ENCODE measurements at places on chromosomes 4 and X. TPM values are rescaled to one million over a fixed set of nuclear protein-coding genes. Genes with fewer than 3 reads are reported as not detected.

DNA sequence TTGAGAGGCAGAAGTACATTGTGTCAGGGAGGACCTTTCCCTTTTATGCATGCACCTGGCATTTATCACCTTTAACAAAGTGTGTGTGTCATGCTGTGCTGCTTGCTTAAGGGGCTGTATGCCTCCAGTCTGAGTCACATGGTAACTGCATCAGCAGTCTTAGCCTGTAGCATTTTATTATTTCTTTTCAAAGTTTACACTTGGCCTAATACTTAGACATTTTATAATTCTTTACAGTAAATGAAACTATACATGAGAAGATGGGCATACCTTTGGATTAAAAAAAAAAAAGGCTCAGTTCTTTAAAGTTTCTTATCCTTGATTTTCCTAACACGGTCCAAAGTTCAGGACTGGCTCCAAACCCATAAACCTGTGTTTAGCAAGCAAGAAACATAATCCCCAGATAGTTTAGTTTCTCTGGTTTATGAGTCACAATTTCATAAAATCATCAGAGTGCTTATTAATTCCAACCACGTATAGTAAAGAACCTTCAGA lies 14.6 kb downstream of the NPNT start:
- no peak overlapping the region for H3K27ac ChIP-seq
- H3K36me3 ChIP-seq: no peaks in the 10 kb centered on the region
- H3K4me1 ChIP-seq: peaks cover 18% of the 10 kb centered on the region
- H3K4me3 ChIP-seq: no peak overlapping the region

- no peaks in the 10 kb centered on the region for H3K27me3 ChIP-seq
- no peaks in the 10 kb centered on the region for H3K4me1 ChIP-seq
These were observed 208.1 kb downstream of the ANKRD50 start for GRCh38 chr4:124504431-124504830.

DNA sequence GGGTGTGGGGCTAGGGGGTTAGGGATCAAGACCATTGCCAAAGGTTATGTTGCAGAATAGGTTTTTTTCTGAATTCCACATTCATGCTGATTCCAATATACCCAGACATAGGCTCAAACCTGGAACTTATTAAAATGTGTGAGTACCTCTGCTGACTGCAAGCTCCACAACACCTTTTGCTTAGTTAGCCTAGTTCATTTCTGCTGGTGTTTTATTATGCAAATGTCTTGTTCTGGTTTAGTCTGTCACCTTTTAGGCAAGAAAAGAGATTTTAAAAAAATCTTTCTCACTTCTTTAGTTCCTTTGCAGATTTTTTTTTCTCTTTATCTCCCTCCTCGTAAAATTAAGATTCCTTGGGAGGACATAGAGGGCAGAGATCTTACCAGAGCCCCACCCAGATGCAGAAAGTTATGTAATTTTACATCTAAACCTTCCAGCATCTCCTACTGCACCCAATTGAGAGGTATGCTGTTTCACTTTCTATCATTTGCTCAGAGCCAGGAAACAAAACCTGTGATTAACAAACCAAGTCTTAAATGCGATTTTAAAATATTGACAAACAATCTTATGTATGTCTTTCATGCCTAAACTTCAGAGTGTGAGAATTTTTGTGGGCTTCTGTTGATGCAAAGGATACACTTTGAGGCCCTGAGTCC lies 190.7 kb upstream of the CLNK start:
- no peaks in the 10 kb centered on the region for H3K36me3 ChIP-seq
- H3K27me3 ChIP-seq: no peaks in the 10 kb centered on the region
- H3K27ac ChIP-seq: no peak overlapping the region
- DNase-seq: no peak
- no peak overlapping the region for H3K4me3 ChIP-seq

GRCh38 chr4:53059871-53060270 lies 197.8 kb downstream of the RASL11B start:
- peaks cover 8% of the 10 kb centered on the region for H3K4me1 ChIP-seq
- H3K27me3 ChIP-seq: no peaks in the 10 kb centered on the region
- no peak overlapping the region for H3K27ac ChIP-seq
- no peaks in the 10 kb centered on the region for H3K36me3 ChIP-seq
- DNase-seq: no peak
- H3K4me3 ChIP-seq: no peak overlapping the region

DNA sequence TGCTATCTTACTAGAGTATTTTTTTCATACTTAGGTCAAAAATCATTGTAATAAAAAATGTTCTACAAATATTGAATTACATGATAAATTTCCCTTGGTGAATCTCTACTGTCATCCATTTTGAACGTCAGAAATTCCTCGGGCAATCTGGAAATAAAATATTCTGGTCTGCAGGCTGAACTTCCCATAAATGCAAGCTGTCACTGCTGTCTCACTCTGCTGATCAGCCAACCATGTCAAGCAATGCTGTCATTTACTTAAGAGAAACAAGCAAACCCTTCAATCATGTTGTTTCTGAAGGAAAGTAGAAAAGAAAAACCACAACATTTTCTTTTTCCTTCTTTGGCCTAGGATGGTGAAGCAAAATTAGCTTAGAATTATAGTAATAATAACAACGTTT lies 514.2 kb upstream of the GALNT7 start:
- H3K27ac ChIP-seq: no peak overlapping the region
- H3K4me1 ChIP-seq: no peaks in the 10 kb centered on the region
- H3K4me3 ChIP-seq: no peak overlapping the region
- H3K27me3 ChIP-seq: no peaks in the 10 kb centered on the region
- no peak for DNase-seq
- H3K36me3 ChIP-seq: no peaks in the 10 kb centered on the region

DNA sequence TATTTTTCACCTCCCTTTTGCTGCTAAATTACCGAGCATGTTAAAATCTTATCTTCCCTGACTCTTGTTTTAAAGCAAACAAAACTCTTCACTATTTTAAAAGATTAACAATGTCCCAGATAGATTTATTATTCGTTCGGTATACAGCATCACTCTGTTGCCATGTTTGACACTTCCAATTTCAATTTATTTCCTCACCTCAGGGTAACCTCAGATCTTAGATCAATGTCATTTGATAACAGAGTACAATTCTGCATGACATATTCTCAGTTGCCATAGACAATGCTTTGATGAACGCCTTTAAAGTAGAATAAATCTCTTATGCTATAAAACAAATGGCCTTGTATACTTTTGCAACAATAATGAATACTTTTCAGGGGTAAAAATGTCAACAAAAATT lies 1078.1 kb upstream of the IGFBP7 start:
- no peak overlapping the region for H3K27ac ChIP-seq
- no peaks in the 10 kb centered on the region for H3K4me1 ChIP-seq
- DNase-seq: no peak
- H3K36me3 ChIP-seq: no peaks in the 10 kb centered on the region
- no peaks in the 10 kb centered on the region for H3K27me3 ChIP-seq

- no peak for DNase-seq
- H3K36me3 ChIP-seq: no peaks in the 10 kb centered on the region
- H3K4me3 ChIP-seq: no peak overlapping the region
- H3K27me3 ChIP-seq: no peaks in the 10 kb centered on the region
These were observed 268.1 kb downstream of the DKK2 start for GRCh38 chr4:106767991-106768390.

DNA sequence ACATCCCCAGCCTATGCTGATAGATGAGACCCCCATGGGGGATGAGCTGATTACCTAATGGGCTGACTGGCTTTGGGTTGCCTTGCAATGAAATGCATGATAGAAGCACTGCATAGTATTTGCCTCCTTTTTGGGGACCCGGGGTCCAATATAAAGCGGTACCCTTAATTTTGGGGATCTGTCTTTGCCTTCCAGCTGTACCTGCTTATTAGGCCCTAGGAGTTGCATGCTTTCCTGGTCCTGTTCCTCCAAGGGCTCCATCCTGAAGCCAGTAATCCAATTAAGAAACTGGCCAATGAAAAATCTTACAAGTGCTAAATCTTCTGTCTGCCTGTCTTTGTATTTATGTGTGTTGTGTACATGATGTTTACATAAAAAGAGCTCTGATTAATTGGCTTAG lies 791.6 kb downstream of the TRIML1 start:
- H3K4me3 ChIP-seq: no peak overlapping the region
- H3K4me1 ChIP-seq: no peaks in the 10 kb centered on the region
- no peak for DNase-seq
- no peaks in the 10 kb centered on the region for H3K36me3 ChIP-seq

GRCh38 chr4:1026115-1026514 lies 14.7 kb downstream of the FGFRL1 start:
- no peaks in the 10 kb centered on the region for H3K27me3 ChIP-seq
- peaks cover 22% of the 10 kb centered on the region for H3K4me1 ChIP-seq
- DNase-seq: peak; percentile 75
- H3K4me3 ChIP-seq: no peak overlapping the region
- peaks cover 4% of the 10 kb centered on the region for H3K36me3 ChIP-seq
- H3K27ac ChIP-seq: no peak overlapping the region

- no peaks in the 10 kb centered on the region for H3K36me3 ChIP-seq
- H3K4me1 ChIP-seq: no peaks in the 10 kb centered on the region
- no peak for DNase-seq
- H3K27ac ChIP-seq: no peak overlapping the region
- no peak overlapping the region for H3K4me3 ChIP-seq
These were observed 42.1 kb upstream of the MAGEA4 start for GRCh38 chrX:151870602-151871001.

DNA sequence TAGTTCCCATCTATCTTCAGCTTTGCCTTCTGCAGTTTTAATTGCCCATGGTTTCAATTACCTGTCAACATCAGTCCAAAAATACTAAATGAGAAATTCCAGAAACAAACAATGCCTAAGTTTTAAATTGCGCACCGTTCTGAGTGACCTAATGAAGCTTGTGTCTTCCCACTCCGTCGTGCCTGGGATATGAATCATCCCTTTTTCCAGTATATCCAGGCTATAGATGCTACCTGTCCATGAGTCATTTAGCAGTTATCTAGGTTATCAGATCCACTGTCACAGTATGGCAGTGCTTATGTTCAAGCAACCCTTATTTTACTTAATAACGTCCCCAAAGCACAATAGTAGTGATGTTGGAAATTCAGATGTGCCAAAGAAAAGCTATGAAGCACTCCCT lies 363.6 kb upstream of the FAM241A start:
- no peak overlapping the region for H3K4me3 ChIP-seq
- no peaks in the 10 kb centered on the region for H3K36me3 ChIP-seq
- H3K27ac ChIP-seq: no peak overlapping the region
- H3K27me3 ChIP-seq: no peaks in the 10 kb centered on the region
- no peaks in the 10 kb centered on the region for H3K4me1 ChIP-seq
- no peak for DNase-seq

The ANTXR2 gene
- total RNA-seq: 16.9 TPM

The GC gene
- 16.2 TPM for total RNA-seq

The SERTM2 gene
- total RNA-seq: not detected

The DCHS2 gene
- 0.78 TPM for total RNA-seq

The GAGE13 gene
- total RNA-seq: not detected

The PRPS2 gene
- 41.8 TPM for total RNA-seq

The SLC9B2 gene
- 14.8 TPM for total RNA-seq

The PIN4 gene
- 0.99 TPM for total RNA-seq

The TCEAL7 gene
- total RNA-seq: 0.99 TPM

The NAT8L gene
- total RNA-seq: 18.8 TPM

The RHOXF2B gene
- total RNA-seq: not detected

The DHRSX gene
- total RNA-seq: 46.5 TPM

The EPHA5 gene
- total RNA-seq: not detected
